ENCODE measurements at places on chromosomes 7 and 10.

DNA sequence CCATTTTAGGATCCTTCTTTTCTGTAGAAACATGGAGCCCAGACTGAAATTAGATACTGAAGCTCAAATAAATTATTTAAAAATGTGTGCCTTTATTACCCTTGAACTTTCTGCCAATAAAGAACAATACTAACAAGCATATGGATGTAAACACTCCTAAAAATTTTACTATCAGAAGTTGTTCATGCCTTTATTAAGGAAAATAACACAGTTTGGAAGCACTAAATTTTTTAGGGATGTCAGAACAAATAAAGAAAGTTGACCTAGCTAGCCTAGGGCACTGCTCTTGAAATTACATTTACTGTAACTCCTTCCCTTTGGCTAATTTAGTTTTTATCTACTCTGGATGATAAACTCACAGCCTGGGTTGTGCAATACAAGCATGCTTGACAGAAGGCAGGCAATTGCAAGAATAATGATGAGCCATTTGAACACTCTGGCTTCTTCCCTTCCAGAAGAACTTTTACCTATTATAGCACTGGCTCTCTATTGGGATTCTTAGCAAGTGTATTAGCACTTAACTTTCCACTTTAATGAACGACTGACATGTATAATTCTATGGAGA, 351.7 kb upstream of the C7orf33 start:
- DNase-seq: no peak

DNA sequence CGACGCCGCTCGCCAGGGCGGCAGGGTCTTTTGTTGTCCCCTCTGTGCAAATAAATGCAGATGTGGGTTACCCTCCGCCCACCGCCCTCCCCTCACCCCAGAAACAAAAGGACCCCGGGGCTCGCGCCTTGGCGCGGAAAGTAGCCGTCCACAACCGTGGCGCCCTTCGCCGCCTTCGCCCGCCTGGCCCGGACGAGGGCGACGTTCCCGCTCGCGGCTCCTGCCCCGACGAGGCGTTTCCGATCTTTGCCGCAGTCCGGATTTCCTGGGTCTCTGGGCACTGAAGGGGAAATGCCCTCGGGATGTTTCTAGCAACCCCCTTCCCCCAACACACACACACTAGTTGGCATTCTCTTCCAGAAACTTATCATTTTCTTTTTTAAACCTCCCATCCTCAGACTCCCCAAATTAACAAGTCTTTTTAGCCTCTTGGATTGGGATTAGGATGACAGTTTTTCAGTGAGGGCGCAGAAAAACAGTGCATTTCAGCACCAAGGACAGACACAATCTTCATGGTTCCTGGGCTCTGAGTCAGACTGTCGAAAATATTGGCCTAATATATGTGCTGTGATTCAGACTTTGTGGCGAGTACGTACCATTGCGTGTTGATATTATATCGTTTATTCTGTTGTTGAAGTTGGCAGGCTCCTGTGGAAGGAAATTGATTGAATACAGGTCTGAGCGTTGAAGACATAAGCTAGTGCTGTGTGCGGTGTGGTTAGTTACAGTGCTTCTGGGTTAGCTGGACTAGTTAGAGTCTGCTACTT, 771 bp downstream of the PHYHIPL start:
- DNase-seq: peak; percentile 7

DNA sequence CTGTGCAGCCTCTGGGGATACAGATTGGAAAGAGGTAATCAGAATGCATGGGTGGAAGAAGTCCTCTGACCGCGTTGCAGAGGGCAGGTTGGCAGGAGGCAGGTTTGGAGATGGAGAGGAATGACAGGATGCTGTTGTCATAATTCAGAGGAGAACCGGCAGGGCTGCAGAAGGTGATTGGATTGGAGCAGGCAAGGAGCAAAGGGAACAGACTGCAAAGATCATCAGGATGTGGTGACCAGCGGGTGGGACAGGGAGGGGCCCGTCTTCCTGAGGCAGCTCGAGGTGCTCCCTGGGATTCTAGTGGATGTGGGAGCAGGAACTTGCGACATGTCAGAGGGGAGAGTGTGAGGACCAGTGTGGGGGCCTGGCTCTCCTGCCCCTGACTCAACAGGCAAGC, 78.5 kb upstream of the PPIF start:
- no peak for DNase-seq

DNA sequence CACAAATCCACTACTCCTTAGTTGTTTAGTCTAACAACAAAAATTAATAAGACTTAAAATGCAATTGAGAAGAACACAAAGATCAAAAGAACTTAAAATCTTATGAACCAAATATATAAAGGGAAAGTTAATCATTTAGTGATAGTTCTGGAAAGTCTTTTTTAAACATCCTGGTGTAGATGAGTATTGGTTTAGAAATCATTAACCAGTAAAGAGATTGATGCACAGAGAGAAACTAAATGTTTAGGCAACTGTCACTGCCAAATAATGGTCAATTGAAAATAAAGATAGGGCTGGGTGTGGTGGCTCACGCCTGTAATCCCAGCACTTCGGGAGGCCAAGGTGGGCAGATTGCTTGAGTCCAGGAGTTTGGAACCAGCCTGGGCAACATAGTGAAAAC, 44.9 kb downstream of the SP8 start:
- DNase-seq: no peak

- no peak for DNase-seq
Observed at GRCh38 chr10:73019100-73019499, 64.5 kb upstream of the PLA2G12B start.

GRCh38 chr10:33334153-33334804, at the start of gene NRP1:
Gene NRP1 (minus strand): TSS chr10:33334667. CDS start chr10:33334382, 285 bp downstream.
- DNase-seq: peak; percentile 85

DNA sequence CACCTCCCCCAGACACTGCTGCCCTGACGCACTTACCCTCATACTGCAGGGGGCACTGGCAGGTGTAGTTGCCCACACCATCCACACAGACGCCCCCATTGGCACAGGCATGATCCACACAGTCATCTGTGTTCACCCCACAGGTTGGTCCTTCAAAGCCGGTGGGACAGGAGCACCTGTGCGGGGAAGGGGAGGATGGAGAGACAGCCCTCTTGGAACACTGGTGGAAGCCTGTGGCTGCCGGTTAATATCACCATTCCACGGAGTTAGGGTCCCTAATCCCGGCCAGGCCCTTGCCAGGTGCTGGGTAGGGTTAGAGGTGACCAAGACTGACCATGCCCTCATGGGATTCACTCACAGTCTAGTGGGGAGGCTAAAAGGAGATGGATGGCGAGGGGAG, 171.8 kb downstream of the SLIT1 start:
- DNase-seq: no peak

Data from KBM-7 (cell line).